Fibroblast of skin of left biceps (primary cell): ENCODE measurements at places on chromosomes 11 and 22.

DNA sequence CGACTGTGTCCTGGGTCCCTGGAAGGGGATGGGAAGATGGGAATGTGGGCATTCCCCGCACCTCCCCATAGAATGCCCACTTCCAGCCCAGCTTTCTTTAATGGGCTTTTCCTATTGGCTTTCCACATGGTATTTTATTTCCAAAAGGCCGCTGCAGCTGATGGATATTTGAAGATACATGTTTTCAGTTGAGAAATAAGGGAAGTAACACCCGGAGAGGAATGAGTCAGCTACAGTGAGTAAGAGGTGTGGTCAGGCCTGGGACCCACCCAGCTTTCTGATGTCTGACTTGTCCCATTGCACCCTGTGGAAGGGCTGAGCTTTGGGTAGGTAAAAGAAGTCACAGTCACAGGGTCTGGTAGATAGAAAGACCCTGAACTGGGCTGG is 476.9 kb downstream of the MIAT start:
- peak; percentile 79 for DNase-seq

DNA sequence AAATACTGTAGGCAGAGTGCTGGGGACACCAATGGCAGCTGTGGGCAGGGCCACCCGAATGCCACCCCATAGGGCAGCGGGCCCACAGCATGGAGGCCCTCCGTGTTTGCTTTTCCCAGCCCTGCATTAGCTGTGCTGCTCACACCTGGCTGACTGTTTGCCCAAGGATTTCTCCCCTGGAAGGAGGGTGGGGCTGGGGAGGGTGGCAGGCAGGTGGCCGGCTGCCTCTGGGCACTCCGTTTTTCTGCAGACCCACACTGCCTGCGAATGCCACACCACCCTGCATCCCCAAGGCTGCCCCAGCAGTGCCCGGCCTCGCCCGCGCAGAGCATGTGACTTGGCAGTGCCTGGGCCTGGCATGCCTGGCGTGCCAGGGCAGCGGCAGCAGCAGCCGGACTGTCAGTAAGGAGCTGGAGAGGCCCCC is 19.6 kb downstream of the DAGLA start:
- no peak for DNase-seq

DNA sequence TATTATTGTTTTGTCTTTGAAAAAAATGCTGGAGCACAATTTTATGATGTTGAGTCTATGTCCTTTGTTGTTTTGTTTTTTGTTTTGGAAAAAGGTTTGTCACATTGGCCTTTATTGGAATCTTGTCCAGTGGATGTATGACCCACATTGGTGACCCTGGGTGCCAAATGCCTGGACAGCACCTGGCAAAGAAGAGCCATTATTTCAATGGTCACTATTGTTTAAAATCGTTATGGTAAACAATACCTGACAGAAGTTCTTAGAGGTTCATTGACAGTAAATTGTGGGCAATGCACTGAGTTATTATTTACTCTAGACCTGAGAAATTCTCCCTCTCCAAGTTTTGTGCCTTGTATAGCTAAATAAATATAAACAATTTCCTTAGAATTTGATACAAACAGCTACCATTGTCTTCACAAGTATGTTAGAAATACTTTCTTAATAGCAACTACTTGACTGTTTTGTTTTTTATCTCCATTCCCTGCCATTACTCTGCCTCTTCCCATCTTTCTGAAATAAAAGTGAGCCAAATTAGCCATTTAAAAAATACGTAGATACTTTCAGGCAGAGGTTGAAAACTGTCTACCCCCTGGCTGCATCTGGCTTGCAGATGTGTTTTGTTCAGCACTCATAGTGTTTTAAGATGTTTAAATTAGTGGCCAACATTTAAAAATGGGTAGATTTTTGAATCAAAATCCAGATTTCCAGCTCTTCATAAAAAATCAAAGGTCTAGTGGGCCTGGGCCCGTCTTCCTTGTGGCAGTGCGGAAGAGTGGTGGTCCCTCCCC is 39.9 kb downstream of the BMAL1 start:
- no peak for DNase-seq

DNA sequence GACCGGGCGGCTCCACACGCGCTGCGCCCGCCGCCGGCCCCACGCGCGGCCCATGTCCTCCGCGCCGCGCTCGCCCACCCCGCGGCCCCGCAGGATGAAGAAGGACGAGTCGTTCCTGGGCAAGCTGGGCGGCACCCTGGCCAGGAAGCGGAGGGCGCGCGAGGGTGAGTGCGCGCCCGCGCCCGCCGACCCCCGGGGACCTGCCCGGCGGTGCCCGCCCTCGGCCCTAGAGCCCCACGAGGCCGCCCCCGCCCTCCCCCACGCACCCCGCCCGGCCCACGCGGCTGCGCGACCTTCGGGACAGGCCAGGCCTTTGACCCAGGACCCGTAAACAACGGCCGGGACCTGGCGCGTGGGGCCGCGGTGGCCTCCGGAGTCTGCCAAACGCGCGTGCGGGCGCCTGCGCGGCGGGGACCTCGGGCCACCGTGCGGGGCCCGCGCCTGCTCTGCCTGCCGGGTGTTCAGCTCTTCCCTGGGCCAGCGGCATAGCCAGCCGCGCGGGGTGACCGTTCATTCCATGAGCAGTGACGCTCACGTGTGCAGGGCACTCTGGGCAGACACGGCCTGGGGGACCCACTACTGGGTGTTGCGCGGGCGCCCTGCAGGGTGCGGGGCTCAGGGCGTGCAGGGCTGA is at the start of gene PARVB:
TSS of gene PARVB (plus strand) at position 15 of the 634 bp plus-strand sequence. CDS start at position 53, 38 bp downstream.
- no peak for DNase-seq

GRCh38 chr11:61181489-61181888 is 20.3 kb upstream of the VPS37C start:
- no peak for DNase-seq

DNA sequence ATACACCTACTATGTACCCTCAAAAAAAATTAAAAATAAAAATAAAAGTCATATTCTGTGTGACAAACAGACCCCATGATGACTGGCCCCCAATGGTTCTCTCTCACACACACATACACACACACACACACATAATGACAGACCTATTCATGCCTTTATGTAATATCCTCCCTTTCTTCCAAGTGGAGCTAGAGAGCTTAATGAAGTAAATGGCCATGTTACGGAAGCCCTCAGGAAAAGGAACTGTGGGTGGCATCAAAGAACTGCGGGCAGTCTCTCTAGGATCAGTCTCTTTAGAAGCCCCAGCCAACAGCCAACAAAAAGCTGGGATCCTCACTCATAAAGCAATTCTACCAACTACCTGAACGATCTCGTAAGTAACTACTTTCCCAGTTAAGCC is 125.5 kb downstream of the SIK3 start:
- no peak for DNase-seq

DNA sequence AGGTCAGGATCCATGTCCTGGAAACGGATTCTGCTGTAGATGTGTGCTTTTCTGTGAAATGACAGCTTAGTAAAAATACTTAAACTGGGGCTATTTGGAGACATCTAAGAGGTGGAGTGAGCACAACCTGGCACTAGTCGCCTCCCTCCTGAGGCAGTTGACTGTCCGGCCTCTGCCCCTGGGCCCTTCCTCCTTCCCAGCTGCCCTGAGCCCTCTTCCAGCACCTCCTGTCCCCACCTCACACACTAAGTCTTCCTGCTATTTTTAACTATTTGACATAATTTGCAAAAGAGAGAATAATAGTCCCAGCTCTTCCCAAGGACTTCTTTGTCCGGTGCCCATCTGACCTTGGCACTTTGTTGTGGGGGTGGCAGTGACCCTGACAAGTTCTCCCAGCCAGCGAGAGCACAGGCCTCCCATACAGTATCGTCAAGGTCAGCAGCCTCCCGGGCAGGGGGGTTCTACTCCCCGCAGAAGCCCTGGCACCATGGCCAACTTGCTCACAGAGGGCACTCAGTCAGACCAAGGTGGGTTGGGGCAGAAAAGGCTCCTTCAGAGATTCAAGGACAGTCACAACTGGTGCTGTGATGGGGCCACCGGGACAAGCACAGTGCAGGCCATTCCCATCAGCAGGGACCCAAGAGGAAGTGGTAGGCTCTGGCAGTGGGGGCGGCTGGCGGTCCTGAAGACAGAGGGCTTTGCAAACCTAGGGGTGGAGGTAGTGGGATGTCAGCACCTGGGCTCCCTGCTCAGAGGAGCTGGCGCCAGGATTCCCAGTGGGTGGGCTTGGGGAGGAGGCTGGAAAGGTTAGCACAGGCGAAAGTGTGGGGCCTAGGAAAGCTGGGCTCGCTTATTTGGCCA is 5.5 kb upstream of the NEAT1 start:
- no peak for DNase-seq

DNA sequence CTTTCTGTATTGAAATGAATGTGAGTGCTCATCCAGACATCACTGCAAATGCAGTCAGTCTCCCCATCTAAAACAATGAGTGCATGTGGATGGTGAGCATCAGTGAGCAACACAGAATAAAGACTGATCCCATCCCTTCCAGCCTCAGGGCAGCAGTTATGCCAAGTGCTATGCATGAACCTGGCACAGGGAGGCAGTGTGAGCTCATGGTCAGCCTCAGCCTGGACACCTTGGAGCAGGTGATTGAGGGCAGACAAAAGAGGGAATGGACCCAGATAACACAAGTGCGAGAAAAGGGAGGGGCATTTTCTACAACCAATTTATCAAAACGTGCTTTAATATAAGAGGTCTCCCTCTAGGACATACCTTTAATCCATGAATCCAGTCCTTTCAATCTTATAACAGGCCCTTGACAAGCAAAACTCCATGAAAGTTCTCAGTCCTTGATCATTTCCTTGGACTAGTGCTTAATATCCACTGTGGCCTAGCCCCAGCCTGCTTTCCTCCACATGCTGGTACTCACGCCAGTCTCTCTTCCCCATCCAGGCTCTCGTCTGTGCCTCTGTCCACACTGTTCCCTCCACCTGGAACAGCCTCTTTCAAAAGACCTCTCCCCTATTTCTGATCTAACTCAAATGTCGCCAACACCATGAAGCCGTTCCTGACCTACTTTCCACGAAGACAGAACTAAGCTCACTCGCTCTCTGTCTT is 50.5 kb upstream of the LRRC55 start:
- no peak for DNase-seq

GRCh38 chr22:41565403-41566054 is 4.7 kb downstream of the CSDC2 start:
- peak; percentile 40 for DNase-seq

- DNase-seq = peak; percentile 4
Observed at GRCh38 chr22:25702040-25702439, 39.9 kb upstream of the MYO18B start.

DNA sequence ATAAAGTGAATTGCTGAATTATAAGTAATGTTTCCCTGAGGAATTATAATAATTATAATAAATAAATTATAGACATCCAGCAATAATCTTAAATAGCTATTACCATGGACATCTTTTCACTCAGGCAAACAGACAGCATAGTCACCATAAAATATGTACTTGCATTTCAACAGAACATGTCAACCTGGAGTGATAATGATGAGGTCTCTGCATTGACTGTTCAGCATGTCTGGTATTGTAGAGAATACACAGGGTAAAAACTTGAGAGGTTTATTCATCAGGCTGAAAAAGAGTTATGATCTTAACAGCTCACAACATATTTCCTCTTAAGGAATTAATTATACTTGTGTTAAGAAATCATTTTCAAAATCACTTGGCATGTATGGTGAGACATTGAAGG is 41.1 kb upstream of the TYR start:
- no peak for DNase-seq

DNA sequence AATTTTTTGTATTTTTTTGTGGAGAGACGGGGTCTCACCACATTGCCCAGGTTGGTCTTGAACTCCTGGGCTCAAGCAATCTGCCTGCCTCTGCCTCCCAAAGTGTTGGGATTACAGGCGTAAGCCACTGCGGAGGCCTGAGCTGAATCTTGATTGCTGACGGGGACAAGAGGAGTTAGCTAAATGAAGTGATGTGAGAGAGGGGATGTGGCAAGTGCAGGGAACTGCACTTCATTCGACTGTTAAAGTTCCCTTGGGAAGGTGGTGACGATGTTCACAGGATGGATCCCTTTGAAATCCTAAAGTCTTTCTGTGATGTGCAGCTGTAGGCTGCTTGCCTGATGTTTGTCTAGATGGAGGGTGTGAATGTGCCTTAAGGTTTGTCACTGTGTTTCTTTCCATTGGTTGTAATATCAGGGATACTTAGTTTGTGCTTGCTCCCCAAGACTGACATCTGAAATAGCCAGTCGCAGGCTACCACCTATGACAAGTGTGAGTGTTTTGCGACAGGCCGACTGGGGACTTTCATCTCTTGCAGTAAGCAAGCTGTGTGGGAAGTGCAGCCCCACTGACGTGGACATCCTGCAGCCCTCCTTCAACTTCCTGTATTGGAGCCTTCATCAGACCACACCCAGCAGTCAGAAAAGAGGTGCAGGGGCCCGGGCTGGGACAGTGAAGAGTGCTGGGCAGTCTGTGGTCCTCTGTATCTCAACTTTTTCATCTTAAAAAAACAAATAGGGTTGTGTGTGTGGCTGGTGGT is 19.6 kb upstream of the CCDC134 start:
- DNase-seq = peak; percentile 8

GRCh38 chr11:118247041-118247440 is 5.1 kb downstream of the MPZL3 start:
- no peak for DNase-seq

- DNase-seq = no peak
Observed at GRCh38 chr22:32417906-32418305, 5.9 kb upstream of the RTCB start.

DNA sequence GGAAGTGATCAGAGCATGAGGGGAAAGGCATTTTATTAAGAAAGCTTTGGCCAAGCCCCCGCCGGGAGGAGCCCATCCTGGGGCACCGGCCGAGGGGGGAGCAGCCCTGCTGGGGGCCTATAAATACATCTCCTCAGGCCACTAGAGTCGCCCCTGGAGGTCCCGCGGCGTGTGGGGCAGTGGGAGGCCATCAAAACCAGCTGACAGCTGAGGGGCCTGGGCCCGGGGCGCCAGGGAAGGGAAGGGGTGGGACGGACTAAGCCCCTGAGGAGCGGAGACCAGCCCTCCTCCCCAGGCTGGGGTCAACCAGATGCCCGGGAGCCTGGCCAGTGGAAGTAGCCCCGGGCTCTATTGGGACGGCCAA is 13.1 kb downstream of the SCARF2 start:
- no peak for DNase-seq

DNA sequence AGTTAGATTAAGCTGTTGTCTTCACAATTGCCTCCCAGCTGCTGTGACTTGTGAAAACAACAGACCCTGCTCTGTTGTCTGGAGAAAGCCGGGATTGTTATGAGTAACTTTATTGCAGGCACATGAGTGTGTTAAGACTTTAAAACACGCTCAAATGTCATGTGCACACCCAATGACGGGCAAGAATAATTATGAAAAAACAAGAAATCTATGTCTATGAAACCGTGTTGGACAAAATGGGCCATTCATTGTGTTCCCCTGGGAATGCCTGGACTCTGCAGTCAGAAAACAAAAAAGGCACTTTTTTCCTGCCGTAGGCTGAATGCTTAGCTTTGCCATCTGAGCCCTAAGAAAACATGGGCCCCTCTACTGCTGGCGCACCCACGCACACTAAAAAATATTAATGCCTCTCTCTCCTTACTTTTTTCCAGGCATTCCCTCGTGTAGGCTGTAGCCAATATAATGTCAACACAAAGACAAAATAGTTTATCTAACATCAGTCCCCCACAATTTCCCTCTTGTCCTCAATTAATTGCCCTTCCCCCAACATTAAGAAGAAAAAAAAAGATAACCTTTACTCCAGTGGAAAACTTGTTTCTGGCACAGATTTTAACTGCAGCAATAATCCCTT is 207.9 kb downstream of the SOX6 start:
- no peak for DNase-seq

GRCh38 chr22:50177537-50178470 is 7.3 kb downstream of the PANX2 start:
- DNase-seq = no peak

- DNase-seq = no peak
Observed at GRCh38 chr11:94272738-94273313, 31.6 kb upstream of the IZUMO1R start.
